ENCODE measurements at places on chromosomes 1 and 21.

DNA sequence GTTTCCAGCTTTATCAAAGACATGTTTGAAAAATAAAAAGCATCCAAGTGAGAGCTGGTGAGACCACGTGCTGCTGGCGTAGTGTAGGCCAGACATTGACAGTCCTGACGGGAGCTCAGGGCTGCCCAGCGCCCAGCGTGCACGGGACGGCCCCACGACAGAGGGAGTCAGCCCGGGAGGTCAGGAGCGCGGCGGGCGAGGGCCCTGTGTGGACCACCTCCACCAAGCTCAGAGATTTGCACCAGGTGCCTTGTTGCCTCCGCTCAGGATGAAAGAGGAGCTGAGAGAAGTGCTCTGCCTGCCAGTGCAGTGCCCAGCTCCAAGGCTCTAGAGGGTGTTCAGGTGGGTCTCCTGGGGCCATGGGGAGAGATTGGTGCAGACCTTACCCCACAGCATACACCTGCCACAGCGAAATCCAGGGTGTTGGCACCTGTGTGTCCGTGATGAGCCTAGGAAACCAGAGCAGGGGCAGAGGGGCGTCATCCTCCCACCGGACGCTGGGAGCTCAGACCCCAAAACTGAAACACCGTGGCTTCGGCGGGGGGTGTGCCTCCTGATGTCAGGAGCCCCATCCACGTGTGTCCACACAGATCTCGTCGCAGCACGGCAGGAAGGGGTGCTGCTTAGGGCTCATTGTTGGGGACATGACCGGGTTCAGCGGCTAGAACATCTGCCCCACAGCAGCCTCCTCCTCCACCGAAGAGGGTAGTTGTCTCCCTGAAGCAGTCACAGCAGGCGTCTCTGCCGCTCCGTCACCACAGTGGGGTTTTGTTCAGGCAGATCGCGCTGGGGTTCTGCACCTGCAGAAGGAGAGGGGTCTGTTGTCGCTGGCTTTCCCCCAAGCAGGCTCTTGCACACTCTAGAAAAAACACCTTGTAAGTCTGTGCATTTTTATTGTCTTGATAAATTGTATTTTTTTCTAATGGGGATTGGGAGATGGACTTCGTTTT, 64.2 kb downstream of the POFUT2 start:
- no peak for ATAC-seq

DNA sequence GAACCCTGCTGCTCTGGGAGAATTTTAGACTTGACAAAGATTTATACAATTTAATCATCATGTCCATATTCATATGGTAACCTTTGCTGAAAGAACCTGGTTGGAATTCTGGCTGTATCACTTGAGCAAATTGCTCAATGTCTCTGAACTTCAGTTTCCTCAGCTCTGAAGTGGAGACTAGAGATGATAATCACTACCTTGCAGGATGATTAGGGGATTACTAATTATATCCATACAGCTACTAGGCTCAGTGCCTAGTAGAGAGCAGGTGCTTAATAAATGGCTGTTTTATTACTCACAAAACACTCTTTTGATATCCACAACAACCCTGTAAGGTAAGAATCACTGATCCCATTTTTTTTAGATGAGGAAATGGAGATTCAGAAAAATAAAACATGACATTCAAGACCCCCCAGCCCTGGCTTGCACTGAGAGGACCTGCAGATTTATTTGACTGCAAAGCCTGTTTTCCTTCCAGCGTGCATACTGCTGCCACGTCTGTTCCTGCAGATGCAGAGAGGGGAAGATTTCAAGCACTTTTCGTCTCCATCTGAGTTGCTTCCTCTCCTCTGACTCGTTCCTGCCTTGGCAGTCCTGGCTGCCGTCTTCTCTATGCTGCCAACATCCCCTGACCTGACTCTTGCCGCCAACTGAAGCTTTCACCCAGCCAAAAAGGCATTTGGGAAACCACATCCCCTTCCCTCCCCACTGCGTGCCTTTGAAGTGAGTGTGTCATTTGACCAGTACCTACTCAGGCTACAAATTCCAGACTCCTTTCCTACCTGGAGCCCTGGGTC, 203.0 kb downstream of the PLPP3 start:
- no peak for ATAC-seq

- ATAC-seq, result no peak
Measured at GRCh38 chr1:213914392-213914791, 73.4 kb upstream of the PROX1 start.

DNA sequence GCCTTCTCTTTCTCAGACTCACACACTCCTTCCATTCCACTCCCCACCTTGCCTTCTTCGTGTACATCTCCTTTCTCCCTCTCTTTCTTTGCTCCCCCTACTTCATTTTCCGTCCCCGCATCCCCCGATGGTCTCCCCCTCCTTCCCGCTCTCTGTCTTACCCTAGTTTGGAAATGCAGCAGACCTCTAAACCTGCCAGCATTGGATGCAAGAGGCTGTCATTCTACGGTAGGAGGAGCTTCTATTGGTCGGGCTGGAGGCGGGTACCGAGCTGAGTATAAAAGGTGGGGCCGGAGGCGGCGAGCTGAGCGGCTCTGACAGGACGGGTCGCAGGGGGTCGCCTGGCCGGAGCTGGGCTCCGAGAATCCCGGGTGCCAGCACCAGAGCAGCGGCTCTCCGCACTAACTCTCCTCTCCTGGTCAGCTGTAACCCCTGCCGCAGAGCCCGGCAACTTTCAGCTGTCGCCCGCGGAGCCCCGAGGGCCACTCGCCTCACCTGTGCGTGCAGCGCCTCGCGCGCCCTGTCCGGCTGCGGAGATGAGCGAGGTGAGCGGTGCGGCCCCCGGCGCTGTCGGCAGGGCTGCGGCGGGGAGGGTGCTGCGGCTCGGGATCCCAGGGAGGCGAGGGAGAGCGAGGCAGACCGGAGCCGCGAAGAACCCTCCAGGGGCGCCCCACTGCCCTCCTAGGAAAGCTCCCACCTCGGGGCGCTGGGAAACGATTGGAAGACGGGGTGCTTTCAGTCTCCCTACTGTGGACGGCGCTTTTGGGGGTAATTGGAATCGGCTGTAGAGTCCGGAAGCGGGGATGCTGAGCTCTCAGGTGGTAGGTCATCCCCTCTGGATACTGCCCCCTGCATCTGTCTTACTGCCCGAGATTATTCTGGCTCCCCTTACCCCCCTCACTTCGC, at the start of gene PCP4L1:
Gene PCP4L1, plus strand, starts transcription at position 307 of the 906 bp plus-strand sequence. Its CDS starts 230 bp downstream, at position 537.
- ATAC-seq, result peak; percentile 84

- no peak for ATAC-seq
Measured at GRCh38 chr1:211343607-211344006, 17.0 kb downstream of the TRAF5 start.

DNA sequence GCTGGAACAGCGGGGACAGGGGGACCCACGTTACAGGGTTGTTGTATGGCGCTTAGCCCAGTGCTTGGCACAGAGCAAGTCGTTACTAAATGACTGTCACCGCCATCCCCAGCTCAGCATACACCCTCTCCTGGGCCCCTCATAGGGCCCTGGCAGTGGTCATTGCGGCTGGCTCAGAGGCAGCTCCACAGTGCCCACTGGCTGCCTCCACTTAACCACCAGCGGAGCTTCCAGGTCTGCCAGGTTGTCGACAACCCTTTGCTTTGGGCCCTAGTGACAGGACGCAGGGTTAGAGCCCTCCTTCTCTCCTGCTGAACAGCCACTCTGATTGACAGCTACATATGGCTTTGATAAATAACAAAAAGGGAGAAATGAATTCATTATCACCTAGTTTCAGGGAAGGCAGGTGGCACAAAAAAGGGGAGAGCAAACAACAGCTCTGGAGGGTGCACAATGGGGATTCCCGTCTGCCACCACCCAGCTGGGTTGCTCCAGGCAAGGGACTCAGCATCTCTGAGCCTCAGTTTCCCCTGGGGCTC, 4.8 kb downstream of the EFHD2 start:
- ATAC-seq, result no peak

- no peak for ATAC-seq
Measured at GRCh38 chr1:90925928-90926869, 95.6 kb downstream of the ZNF644 start.

- no peak for ATAC-seq
Measured at GRCh38 chr1:22376976-22377375, 74.7 kb upstream of the ZBTB40 start.

DNA sequence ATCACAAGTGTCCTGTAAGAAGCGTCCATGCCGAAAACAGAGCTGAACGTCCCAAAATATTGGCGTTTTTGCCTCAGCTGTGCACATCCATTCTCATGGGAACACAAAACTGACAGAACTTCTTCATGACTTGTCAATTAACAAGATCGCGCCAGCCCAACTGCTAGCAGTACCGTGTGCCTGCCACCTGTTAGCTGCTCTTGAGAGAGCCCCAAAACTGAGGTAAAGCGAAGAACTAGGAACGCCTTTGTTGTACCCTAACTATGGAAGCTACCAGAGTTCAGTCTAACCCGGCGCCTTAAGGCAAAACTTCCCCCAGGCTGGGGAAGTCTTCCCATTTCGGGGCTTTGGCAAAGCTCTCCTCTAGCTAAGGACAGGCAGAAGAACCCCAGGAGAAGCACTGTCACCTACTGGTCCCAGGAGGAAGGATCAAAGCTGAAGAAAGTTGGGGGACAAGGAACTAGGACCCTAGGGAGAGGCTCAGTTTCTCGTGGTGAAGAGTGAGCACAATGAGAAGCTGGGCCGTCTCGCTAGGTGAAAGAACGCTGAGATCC, 719 bp downstream of the EYA3 start:
- peak; percentile 12 for ATAC-seq

GRCh38 chr1:53621144-53621543, 117.8 kb downstream of the GLIS1 start:
- no peak for ATAC-seq

DNA sequence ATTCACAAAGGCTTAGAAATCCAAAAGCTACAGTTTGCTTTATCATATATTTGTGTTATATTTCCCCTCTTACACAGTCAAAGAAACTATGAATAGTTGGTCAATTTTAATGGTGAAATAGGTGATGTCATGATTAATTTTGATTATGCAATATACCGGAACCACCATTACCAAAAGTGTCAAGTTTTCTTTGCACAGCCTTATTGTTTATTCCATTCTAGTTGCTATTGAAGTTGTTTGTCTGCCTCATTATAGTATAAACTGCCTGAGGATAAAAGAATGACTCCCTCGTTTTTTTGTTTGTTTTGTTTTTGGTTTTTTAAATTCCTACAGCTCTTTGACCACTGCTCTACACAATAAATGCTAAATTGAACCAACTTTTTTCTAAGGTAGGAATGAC, 690.6 kb upstream of the ZP4 start:
- ATAC-seq, result no peak

GRCh38 chr1:1356166-1356795, 2.1 kb downstream of the MXRA8 start:
- no peak for ATAC-seq

DNA sequence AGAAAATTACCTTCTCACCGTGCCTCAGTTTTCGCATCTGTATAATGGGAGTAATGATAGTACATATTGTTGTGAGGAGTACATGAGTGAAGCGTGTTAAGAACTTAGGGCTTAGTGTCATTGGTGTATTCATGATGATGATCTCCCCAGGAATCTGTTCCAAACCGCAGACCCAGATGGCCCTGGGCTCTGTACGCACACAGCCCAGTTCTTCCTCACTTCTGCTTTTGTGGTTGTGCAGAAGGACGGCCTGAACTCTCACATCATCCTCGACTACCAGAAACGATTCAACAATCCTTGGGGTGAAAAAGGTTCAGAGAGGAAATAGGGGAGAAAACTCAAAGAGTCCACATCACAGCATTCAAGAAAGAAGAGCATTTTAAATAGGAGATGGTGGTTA, 323.0 kb downstream of the CAMTA1 start:
- ATAC-seq, result no peak

DNA sequence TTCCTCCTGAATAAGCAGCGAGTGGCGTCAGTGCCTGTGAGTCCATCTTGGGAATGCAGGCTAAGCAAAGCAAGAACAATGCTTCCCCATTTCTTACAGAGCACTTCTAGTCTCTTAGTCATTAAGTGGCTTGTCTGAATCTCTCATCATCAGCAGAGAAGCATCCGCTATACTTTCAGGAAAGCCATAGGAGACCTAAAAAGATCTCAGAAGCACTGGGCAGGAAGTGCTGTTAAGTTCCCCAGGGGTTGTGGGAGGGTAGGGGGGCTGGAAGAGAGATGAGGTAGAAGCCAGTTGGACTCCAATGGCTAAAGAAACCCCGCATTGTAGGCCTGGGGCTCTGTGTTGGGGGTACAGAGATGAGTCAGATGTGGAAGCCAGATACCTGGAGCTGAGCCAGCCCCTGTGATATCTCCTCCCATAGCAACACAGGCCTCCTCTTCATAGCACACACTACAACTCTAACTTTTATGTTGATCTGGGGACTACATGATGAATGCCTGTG, 44.9 kb downstream of the SYT6 start:
- no peak for ATAC-seq

GRCh38 chr1:228930479-228930957, 195.2 kb downstream of the RHOU start:
- no peak for ATAC-seq

Measured in esophagus mucosa (tissue), 1 donor.